H1 (cell line): ENCODE measurements at places on chromosomes 1 and 21.

DNA sequence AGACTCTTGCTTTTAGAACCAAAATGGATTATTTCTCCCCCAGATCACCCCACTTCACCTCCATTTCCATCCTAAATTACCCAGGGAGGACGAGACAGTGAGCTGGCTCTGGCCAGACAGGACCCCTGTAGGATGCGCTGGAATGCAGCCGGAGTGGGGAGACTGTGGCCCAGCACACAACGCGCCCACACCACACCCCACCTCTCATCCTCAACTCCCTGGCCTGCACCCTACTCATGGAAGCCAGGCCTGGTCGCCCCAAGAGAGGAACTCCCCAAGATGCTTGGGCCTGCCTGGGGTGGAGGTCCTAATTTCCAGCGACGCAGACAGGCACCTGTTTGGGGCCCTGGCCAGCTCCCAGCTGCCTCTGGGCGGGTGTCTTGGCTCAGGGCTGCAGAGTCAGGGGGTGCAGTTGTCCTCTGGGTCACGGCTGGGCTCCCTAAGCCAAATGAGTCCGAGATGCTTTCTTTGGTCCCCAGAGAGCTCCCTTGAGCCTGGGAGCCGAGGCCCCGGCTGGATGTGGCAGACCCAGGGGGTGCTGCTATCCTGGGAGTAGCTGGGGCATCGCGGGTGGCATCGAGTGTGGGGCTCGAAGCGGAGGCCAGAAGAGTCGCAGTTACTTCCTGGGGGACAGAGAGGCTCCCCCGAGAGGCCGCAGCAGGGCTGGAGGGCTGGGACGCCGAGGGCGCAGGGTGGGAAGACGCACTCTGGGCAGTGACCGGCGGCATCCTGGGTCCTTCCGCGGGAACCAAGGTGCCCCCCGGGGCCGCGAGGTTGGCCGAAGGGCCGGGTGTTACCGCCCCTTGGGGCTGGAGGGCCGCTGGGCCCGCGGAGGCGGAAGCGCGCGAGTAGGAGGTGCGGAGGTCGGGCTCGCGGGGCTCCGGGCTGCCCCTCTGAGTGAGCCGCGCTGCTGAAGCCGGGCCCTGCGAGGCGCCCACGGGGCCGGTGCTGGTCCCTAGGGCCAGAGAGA is 10.4 kb downstream of the CLEC20A start:
- no peak for DNase-seq

DNA sequence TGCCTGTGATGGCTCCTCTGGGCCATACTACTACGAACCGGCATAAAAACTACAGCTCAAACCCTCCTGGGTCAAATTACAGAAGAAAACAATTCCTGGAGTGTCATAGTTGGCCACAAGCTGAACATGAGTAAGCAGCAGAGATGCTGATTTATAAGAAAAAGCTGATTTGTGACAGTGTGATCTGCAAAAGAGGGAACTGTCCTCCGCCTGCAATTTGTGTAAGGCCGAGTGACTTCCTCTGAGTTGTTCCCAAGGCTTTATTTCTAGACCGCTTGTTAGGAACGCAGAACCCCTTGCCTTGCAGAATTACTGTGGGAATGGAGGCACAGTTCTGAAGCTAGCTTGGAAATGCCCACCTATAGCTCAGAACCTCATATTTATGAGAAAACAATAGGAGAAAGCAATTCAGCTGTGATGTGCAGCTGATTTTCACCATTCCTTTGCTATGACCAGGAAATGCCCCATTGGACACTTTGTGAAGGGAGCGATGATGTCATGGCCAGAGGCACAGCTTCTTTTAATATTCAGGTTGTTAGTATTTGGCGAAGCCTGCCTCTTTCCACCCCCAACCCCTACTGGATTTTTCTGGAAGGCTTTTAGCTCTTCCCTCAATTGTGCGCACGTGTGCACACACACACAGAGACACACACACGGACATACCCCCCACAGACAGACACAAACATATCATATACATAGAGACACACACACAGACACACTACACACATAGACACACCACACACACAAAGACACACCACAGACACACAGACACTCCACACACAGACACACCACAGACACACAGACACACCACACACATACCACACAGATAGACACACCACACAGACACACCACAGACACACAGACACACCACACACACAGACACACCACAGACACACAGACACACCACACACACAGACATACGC is 47.6 kb downstream of the IER5 start:
- no peak for DNase-seq

- DNase-seq: no peak
Observed at GRCh38 chr1:44537956-44538355, 132.9 kb downstream of the RNF220 start.

- no peak for DNase-seq
Observed at GRCh38 chr1:1815606-1816281, 37.5 kb upstream of the NADK start.

GRCh38 chr1:82318921-82319320 is 518.2 kb downstream of the ADGRL2 start:
- DNase-seq: no peak

DNA sequence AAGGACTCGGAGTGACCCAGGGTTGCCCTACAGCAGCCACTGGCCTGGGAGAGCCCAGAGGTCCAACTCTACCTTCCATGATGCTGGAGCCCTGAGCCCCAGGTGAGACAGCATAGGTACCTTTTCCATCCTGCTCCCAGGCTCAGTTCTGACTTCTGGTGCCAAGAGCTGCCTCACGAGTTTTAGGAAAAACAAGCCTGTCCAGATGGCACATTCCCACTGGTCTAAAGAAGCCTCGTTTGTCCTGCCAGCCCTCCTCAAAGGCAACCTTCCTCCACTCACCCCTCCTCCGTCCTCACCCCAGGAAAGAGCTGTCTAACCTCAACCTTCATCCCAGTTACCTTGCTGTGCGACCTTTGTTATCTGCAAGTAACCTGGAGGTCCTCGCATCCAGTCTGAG is 53.5 kb upstream of the PRELP start:
- no peak for DNase-seq

DNA sequence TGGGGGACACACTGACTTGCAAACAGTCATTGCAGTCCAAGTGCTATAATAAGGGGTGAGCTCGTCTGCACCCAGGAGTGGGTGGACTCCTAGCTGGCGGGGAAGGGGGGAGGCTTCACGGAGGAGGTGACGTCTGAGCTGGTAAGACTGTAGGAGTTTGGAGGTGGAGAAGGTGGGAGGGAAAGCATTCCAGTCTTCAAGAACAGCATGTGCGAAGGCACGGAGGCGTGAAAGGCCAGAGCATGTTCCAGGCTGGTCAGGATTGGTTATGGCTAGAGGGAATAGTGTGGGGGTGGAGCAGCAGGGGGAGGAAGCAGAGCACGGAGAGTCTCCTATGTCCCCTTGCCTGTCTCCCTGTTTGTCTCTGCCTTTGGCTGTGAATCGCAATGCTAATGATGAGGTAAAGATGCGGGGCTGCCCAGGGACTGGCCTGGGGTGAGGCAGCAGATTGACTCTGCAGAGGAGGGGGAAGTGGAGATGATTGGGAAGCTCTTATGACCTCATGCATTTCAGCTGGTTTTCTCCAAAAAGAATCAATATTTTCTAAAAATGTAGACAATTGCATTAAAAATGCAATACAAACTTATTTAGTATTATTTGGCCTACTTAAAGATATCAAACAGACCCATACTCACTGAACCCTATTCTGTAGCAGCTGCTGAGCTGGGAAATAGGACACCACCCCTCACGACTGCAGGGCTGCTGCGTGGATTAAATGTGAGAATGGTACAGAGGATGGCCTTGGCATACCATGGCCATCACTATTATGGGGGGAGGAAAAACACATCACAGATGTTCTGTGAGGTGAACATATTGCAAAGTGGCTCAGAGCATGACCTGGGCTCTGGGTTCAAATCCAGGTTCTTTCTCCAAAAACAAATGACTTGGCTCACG is 2.6 kb upstream of the ZNF436 start:
- no peak for DNase-seq

GRCh38 chr1:9984253-9984652 is 12.8 kb upstream of the RBP7 start:
- DNase-seq: no peak

DNA sequence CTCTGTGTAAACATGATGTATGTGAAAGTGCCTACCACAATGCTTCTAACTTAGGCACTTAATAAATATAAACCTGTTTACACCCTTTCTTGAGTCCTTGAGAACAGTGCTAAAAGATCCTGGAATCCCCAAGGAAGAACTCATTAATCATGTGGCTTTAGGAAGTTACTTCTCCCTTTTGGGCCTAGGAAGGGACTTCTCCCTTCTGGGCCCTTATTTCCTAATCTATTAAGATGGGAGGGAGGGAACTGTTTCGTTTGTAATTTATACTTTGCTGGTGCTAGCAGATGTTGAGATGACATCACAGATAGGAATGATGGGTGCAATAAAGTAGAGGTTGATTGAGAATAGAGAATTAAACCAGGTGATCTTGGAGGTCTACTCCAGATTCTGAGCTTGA is 1.2 kb downstream of the BTF3L4 start:
- DNase-seq: no peak

GRCh38 chr1:212430416-212430815 is 2.3 kb upstream of the NENF start:
- DNase-seq: no peak

DNA sequence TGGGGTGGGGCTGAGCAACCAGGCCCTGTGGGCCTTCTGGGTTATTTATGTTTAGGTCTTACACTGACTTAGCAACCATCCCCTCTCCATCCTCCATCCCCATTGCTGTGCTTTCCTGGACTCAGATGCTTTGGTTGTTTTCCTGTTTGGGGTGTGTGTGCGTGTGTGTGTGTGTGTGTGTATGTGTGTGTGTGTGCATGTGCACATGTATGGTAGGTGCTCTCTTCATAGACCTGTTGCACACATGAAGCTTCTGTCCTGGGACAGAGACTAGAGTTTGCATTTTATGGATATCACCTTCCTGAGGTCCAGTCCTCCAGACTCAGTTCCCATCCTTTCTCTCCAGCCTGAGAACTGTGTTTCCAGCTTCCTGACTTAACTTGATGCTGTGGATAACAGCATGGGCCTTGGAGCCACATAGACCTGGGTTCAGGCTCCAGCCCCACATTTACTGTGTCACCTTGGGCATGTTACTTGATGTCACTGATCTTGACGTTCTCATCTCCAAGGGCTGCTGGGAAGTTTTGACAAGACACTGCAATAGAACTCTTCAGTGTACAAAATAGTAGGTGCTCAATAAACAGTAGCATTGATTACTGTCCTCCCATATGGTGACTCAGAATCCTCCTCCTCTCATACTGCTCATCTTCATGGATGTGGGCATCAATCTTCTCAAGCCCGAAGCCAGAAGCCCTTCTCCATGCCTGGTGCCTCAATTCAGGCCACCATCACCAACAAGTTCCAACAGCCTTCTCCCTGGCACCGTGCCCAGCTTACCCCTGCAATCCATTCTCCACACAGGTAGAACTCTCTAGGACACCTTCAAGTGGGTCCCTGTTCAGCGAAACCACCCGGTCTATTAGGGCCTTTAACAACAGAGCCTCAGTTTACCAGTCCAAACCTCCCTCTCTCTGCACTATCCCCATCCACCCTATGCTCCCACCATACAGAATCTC is 181.8 kb upstream of the EDN2 start:
- DNase-seq: no peak

DNA sequence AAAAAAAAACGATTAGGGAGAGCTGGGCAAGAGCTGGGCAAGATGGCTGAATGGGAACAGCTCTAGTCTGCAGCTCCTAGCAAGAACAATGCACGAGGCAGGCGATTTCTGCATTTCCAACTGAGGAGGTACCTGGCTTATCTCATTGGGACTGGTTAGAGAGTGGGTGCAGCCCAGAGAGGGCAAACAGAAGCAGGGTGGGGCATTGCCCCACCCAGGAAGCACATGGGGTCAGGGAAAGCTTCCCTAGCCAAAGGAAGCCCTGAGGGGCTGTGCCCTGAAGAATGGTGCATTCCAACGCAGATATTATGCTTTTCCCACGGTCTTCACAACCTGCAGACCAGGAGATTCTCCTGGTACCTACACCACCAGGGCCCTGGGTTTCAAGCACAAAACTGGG is 251.6 kb downstream of the GPATCH2 start:
- no peak for DNase-seq

DNA sequence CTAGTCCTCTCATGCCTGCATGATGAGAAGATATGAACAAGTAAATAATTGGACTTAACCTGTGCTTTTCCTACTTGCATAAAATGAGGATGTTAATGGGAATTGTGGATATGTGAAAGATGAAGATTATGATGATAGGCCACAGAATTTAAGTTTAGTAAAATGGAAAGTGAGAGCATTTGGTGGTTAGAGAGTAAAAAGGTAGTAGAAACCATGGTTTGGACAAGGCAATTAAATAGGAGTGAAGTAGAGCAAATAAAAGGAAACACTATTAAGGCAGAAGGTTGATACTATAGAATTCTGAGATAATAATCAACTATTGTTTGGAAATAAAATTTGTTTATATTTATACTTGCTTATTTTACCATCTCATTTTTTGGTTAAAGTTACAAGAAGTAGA is 1162.5 kb downstream of the MRPL39 start:
- DNase-seq: no peak

DNA sequence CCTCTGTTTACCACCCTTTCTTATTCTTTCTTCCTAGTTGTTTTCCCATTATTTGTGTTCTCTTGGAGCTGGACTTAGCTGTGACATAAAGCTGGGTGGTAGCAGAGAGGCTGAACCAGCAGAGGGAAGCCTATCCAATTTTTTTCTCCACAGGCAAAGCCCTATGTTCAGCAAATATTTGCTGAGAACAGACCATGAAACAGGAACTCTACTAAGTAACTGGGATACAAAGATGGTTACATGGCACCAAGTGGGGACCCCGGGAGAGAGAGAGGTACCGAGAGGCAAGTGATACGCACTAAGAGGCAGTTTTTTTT is 6.6 kb downstream of the CFAP141 start:
- no peak for DNase-seq

GRCh38 chr1:56414728-56415224 is 164.6 kb downstream of the PLPP3 start:
- no peak for DNase-seq

- DNase-seq: no peak
Observed at GRCh38 chr21:14829685-14830084, 235.1 kb downstream of the NRIP1 start.

DNA sequence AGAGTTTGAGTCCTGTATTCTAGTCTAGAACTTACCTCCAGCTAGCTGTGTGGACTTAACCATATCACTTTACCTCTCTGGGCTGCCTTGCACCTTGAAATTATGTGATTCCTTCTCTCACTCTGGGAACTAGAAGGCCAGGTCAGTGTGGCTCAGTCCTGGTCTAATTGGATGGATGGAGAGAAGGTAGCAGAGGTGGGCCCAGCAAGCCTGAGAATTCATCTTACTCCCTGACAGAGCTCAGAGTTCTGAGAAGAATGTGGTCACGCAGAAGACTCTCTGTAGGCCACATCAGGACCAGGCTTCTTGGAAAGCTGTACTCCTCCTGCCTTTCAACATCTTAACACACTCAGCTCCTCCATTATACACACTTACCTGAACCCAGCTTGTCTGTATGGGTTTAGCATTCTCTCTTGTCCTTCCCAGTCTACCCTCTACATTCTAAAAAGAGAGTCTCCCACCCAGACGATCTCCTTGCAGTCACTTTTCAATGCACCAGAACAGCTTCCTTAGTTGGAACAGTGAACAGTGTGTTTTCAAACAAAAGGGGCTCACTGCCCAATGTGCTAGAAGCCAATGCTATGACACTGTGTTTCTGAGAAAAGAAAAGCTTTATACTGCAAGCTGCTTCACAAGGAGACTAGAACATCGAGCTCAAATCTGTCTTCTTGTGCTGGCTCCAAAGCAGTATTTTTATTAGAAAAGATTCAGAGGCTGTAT is 60.5 kb downstream of the CAPN9 start:
- peak; percentile 17 for DNase-seq

- DNase-seq: no peak
Observed at GRCh38 chr1:187763976-187764375, 935.2 kb downstream of the PLA2G4A start.
